Stimulated activated CD8-positive, alpha-beta memory T cell treated with anti-CD3 and anti-CD28 coated beads, Interleukin-12 subunit alpha, Interleukin-12 subunit beta, amount 100 ng/mL, for 1 hour (primary cell): ENCODE measurements at places on chromosomes 3 and 15.

DNA sequence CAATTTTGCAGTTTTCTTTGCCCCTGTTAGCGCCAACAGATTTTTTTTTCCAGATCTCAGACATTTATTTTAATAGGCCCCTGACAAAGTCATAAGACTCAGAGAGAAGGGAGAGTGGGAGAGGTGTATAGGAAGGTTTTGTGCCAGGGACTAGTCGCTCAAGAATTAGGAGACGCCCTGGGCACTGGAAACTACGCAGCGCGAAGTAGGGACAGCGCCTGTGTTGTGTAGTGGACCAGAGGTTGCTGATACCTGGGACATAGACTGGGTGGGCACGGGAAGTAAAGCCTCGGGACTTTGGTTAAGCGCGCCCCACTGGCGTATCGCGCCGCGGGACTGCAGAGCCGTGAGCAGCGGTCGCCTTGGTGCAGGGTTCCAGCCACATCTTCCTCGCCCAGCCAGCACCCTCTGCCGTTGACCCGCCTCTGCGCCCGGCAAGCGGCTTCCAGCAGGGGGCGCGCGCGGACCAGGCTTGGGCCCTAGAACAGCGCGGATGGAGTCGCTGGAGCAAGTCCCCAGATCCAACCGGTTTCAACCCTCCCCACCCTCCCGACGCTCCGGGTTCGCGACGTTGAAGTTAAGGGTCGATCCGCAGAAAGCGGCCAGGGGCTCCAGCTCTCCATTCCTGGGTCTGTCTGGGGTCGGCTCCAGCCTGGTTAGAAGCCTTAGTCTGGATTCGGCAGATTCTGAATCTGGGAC, 3.0 kb upstream of the ISLR2 start:
- DNase-seq = peak; percentile 72

DNA sequence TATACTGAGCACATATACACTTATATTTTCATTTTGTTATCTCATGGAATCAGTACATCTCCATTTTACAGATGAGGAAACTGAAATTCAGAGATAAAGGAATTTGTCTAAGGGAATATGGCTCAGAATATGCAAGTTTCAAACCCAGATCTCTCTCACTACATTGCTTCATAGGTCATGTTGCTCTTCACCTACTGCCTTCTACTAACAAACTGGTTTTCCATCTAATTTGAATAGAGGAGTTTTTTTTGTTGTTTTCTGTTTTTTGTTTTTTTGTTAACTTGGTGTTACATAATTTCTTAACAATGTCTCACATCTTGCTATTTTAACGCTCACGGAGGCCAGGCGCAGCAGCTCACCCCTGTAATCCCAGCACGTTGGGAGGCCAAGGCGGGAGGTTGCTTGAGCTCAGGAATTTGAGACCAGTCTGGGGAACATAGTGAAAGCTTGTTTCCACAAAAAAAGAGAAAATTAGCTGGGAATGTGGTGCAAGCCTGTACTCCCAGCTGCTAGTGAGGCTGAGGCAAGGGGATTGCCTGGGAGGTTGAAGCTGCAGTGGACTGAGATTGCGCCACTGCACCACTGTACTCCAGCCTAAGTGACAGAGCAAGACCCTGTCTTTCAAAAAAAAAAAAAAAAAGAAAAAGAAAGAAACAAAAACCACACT, 37.0 kb downstream of the FMN1 start:
- no peak for DNase-seq

GRCh38 chr3:178603735-178604134, 67.5 kb downstream of the KCNMB2 start:
- no peak for DNase-seq

- DNase-seq = no peak
These were observed 151.2 kb downstream of the OPA1 start for GRCh38 chr3:193744048-193744821.

DNA sequence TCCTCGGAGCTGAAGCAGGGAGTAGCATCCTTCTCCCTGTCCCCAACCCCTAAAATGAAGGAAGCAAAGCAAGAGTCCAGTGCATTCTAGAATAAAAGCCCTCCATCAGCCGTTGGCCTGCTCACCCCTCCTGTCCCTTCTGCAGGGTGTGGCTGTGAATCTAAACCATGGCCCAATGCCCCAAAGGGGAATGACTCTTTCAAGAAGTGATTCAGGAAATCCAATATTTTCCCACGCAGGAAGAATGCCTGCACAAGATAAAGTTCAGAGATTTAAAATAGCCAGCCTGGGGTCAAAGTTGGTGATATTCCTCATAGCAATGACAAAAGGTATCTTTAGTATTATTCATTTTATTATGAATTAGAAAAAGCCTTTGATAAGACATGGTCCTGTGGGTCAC, 38.5 kb downstream of the SLCO2A1 start:
- no peak for DNase-seq

DNA sequence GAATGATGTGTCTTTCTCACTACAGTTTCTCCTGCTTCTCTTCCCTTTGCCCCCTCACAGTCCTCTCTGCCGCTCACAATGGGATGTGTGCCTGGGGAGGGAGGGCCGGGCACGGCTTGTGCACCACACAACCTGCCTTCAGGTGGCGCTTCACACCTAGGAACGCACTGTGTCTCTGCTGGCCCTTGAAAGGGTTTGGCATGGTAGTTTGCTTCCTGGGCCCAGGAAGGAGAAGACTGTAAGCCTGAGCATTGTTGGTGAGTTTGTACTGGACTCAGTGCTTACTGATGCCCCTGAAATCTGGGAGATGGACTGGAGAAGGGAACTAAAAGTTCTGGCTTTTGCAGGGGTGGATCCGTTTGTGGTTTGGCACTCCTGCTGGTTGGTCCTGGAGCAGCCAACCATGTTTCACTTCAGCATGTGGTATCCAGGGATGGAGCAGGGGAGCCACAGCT, 9.2 kb downstream of the ALPK3 start:
- no peak for DNase-seq

- DNase-seq = no peak
These were observed 4.6 kb upstream of the NIT2 start for GRCh38 chr3:100329800-100330489.

DNA sequence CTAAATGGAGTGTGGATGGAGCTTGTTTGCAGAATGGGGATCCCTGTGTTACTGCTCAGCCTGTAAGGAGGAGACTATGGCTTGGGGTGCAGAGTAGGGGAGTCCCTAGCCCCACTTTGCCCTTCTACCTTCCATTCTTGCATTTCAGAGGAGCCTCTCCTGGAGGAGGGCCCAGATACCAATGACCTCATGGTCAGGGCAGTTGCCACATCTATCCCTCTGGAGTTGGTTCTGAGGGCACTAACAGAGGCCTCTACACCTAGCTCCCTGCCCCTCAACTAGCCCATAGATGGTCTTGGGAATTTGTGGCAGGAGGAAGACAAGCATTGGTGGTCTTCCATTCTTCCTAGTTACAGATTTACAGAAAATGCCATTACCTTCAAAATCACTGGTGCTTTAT, 6.1 kb downstream of the SKOR1 start:
- DNase-seq = no peak

DNA sequence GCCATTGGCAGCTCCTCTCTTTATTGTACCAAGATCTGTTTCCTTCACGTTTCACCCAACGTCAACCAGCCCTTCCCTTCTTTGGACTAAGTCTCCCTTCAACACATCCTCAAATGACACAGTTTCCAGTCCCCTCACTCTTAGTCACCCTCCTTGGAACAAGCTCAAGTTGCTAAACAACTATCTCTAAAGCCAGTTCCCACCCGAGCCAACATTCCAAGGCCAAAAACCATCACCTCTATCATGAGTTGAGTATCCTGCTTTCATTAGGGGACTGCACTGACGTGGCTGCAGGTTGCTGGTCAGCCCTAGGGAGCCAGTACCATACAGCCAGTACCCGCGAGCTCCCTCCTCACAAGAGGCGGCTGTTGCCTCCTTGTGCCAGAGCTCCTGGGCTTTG, 73.8 kb downstream of the LIPC start:
- no peak for DNase-seq

DNA sequence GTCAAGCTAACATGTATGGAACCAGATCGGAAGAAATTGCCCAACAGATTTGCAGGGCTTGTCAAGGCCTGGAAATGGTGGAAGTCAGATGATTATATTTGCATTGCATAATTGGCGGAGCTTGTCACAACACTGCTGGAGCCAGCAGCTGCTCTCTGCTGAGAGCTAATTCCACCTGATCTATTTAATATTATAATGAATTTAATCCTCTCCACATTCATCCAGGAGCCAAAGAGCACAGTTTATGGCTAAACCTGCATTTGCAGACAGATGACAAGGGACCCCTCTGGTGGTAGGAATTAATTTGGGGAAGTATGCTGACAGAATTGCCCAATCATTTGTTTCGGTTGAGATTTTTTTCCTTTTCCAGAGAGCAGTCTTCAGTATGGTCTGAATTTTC, 730.2 kb downstream of the TUSC7 start:
- no peak for DNase-seq

DNA sequence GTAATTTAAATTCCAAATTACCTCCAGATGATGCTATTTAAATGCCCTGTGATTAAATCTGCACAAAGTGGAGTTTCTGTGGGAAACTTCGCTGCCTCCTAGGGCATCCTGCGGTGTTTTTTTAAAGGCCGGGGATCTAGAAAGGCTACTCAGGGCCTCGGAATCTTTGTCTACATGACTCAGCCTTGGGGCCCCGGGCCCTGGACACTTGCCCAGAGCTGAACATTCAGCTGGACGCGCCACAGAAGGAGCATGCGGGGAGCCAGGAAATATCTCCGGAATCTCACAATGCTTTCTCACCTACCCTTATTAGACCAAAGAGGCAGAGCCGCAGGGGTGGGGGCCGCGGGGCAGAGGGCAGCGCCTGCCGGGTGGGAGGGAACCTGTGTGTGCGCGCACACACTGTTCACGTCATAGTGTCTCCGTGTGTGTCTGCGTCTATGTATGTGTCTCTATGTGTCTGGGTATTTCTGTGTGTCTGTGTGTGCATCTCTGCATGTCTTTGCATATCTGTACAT, 145.5 kb upstream of the TPM1 start:
- DNase-seq = no peak

GRCh38 chr3:69179740-69180372, 57.5 kb upstream of the LMOD3 start:
- DNase-seq = no peak

- DNase-seq = no peak
These were observed 491.7 kb upstream of the AGTR1 start for GRCh38 chr3:148205977-148206376.

DNA sequence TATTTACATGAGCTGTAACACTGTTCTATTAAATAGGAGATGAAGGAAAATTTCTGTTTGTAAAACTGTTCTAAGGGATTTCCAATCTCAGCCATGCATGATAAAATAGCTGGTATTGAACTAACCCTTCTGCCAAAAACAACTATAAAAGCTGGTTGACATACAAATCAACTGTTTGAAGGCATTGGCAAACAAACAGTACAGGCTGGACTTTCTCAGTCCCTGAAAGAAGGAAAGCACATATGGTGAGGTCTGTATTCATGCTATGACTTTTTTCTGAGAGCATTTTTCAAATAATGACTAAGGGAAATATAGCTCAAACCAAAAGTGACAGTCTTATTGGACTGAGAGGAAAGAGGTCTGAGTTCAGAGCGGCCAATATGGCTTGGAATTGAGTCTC, 117.0 kb upstream of the CCDC54 start:
- DNase-seq = no peak

DNA sequence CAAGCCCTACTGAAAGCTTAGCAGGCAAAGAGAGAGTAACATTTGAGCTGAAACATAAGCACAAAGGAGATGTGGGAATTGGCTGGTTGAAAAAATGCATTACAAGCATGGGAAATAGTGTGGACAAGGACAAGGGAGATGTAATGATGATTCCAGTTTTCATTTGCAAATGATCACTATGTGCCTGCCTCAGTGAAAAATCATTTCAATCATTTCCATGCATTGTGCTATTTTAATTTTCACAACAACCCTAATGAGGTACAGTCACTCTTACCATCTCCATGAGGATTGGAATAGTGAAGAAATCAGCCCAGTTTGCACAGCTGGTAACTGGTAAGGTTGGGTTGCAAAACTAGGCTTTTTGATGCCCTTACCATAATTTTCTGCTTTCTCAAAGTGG, 123.2 kb downstream of the ARNT2 start:
- no peak for DNase-seq

DNA sequence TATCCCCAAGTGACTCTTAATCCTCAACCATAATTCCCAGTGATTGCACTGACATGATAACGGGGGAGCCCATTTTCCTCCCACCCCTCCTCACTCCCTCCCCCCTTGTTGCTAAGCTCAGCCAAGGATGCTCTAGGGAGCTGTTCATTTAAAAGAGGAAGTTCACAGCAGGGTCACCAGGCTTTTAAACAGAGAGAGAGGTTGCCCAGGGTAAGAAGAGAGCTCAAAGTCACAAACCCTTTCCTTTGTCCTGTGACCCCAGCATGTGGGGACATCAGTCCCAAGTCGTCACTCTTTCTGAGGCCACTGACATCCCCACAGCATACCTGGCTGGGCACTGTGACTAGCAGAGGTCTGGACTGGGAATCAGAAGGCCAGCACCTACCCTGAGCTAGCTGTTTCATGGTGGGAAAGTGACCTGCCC, 144.1 kb downstream of the RORA start:
- no peak for DNase-seq

- peak; percentile 49 for DNase-seq
These were observed at the start of gene CLDN1 for GRCh38 chr3:190321789-190322603. Gene CLDN1, minus strand, starts transcription at chr3:190322446. Its CDS starts 240 bp downstream, at chr3:190322206.

DNA sequence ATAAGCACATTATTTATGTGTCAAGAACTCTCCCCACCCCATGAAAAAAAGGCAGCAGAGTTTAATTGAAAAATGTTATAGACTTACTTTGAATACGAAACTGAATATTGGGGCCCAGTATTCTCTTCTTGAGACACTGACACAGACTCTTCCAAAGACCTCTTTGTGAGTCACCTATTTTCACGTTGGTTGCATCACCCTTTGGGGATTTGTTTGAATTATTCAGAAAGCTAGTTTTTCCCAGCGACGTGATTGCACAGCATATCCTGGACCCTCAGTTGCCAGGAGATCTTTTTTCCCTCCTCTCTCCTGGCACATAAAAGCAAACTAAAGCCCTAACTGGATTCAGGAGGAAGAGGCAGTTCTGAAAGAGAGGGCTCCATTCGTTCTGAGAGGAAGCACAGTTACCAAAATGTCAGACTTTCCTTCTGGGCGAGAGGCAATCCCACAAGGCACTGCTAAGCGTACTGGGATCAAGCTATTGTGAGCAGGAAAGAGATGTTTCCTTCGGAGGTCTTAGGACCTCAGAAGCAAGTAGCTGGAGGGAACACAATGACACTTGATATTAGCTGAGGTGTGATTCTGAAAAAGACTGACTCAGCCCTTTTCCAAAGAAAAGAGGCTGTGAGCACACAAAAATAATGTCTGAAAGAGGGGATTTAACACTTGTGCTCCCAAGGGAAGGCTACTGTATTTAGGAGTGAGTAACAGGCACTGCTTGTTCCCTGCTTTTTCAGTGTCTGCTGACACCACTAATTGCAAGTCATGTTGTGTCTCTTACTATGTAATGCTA, 65.8 kb upstream of the CADPS start:
- DNase-seq = no peak

- no peak for DNase-seq
These were observed 250.0 kb upstream of the SLCO3A1 start for GRCh38 chr15:91603384-91604080.

DNA sequence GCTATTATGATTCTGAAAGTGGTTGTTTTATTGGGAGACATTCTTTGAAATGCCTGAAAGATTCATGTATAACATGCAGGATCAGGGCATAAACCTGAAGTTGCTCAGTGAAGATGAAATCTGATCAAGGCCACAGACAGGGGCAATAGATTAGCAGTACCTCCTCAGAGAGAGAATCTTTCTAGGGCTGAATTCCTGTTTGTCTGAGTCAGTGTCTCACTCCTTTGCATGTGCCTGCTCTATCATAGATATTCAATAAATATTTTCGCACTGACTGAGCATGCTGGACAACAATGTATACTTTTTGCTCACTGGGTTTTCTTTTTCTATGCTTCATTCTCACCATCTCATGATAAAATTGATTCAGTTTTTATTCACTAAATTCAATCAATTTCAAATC, 49.8 kb upstream of the PFN2 start:
- no peak for DNase-seq
